ENCODE measurements at places on chromosomes 2 and 18.

DNA sequence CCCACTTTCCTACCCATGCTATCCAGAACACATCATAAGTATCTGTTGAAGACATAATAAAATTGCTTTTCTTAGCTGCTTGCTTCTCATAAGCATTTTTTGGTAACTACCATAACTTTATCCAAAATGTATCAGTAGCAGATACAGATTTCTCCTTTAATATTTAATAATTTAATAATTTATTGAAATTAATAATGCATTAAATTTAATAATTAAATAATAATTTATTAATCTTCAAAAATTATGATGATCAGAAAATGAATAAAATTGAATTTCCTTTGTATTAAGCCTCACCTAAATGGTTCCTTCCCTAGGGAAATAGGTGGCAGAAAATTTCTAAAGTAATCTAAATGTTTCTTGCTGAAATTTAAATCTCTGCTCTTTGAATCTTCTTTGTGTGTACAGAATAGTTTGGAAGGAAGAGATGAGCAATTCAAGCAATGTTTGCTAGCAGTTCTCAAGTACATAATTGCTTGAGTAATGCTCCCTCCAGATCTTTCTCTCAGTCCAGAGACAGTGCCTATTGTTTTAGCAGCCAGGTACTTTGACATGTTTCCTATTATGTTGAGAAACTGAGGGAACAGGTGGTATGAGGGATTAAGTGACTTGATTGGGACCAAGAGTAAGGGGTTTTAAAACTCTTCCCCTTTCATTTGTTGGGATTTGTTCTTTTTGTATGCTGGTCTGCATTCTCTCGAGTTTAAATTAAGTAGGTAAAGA, 123.1 kb upstream of the CYP26B1 start:
- DNase-seq: no peak

DNA sequence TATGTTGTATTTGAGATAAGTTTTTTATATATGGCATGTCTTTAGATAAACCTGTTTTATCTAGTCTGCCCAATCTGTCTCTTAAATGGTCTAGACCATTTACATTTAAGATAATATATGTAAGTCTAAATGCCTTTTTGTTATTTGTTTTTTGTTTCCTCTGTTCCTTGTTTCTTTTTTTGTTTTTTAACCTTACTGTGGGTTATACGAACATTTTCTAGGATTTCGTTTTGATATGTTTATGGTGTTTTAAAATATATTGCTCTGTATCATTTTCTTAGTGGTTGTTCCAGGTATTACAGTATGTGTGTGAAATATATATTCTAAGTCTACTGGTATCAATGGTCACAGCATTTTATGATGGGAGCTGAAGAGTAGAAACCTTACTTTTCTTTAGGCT, 13.3 kb downstream of the BCL2L11 start:
- DNase-seq: no peak

GRCh38 chr18:55380589-55380988, 207.4 kb downstream of the TCF4 start:
- DNase-seq: no peak

DNA sequence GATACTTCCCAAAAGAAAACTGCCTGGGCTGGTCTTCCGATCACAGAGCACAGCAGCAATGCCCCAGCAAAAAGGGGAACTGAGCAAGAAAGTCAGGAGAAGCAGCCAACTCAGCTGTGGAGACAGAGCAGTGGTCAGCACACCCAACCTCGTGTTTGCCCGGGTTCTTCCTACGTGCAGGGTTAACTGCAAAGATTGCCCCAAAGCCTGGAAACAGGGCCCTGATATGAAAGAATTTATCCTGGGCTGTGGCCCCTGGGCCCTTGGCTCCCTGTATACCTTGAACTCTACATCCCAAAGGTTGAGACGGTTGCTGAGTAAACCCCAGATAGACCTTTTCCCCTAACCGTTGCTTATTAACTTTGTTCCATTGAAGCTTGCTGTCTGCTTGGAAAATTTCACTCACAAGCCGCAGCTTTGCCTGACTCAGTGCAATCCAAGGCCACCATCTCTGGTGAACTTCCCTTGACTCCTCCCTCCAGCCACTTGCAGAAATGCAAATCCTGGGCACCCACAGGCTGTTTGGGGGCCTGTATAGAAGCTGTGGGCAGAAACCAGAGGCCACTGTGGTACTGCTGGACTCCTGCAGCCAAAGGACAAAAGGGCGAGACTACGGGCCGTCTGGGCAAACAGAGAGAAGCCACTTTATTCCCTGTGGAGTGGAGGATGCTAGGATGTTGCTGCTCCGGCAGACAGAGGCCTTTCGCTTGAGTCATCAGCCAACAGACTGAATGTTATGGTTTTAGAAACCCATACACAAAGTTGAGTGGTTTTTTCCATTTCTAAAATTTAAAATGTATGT, 18.2 kb downstream of the NRP2 start:
- DNase-seq: no peak

DNA sequence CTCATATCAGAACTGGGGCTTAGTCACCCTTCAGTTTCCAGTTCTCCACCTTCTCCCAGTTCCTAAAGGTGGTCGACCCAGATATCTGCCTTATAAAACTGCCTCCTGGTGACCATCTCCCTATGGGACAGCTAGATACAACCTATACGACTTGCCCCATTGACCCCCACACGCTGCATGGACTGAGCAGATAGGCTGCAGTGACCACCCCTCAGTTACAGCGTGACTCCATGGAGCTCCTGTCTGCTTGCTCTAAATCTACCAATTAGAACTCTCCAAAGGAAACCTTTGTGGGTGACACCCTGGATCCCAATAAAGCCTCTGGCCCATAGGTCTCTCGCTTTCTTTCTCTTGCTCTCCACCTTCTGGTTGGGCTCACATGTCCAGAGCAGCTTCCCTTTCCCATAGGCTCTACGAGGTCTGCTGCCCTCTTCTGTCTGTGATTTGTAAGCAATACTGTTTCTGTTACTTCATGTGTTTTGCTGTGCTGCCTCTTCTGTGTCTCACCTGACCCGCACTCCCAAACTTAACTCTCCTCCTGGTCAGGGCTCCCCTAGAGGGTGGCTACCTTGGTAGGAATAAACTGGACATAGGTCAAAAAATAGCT, 971.3 kb upstream of the FAM98A start:
- DNase-seq: peak; percentile 0

DNA sequence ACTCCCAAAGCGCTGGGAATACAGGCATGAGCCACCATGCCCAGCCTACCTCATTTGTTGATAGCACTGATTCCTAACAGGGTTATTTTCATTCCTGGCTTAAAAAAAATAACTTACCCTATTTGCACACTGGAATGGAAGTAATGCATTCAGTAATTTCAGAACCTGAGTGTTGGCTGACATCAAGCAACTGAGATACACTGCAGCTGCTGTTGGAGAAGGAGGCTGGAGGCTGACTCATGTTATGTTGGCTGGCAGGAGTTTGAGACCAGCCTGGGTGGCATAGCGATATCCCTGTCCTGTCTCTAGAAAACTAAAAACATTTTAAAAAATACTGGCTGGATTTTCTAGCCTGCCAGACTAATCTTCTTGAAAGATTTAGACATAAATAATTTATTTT, 385.1 kb upstream of the MEX3C start:
- no peak for DNase-seq

GRCh38 chr2:217930761-217931563, 71.8 kb downstream of the TNS1 start:
- DNase-seq: no peak

DNA sequence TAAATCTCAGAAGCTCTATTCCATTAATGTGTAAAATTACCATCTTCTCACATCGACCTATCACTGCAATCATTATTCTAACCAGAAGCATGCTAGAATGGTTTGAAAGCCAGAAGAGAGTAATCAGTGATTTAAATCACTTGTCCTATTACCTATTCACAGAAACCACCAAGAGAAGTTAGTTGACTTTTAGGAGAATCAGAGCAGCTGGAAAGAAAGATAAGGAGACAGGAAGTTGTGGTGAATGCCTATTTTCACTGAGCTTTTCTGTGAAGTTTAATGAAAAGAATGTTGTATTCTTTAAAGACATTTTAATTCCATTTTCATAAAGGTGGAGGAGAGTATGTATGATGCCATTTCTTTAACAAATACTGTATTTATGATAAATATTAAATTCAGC, 352.6 kb upstream of the CRIM1 start:
- no peak for DNase-seq

DNA sequence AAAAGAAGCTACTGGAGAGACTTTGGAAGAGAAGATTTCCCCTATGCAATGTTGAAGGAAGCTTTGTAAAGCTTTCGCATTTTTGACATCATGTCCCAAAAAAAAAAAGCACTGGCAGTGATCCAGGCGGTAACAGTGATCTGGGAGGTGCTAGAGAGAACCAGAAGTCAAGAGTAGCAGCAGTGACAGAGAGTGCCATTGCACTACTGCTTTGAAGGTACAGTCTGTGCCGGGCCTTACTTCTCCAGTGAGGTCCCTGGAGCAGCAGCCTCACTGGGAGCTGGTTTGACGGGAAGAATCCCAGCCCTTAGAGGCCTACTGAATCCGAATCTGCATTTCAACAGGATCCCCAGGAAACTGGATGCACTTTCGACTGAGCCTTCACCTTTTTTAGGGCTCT, 50.9 kb upstream of the ATL2 start:
- DNase-seq: no peak

GRCh38 chr2:129379411-129379810, 600.1 kb upstream of the RAB6C start:
- no peak for DNase-seq

GRCh38 chr2:164913011-164913410, 42.3 kb downstream of the SLC38A11 start:
- no peak for DNase-seq

DNA sequence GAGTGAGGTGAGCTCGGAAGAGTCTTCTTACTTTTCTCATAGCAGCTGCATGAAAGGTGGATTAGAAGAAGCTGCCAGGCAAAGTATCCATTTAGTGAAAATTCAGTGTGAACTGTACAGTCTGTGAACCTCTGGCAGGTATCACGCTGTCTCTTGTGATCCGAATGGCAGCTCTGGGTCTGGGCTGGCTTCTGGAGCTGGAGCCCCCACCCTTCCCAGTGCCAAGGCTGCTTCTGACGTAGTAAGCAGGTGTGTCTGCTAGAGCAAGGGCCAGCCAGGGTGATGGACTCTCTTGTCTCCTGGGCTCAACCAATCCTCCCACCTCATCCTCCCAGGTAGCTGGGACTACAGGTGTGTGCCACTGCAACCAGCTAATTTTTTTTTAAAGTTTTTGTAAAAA, 14.0 kb upstream of the NTSR2 start:
- DNase-seq: no peak

GRCh38 chr2:101089419-101089818, 61.8 kb downstream of the TBC1D8 start:
- DNase-seq: no peak

- DNase-seq: peak; percentile 20
Measured at GRCh38 chr2:237154082-237154638, 68.5 kb downstream of the COPS8 start.

GRCh38 chr2:104378853-104379374, 475.0 kb upstream of the POU3F3 start:
- no peak for DNase-seq

DNA sequence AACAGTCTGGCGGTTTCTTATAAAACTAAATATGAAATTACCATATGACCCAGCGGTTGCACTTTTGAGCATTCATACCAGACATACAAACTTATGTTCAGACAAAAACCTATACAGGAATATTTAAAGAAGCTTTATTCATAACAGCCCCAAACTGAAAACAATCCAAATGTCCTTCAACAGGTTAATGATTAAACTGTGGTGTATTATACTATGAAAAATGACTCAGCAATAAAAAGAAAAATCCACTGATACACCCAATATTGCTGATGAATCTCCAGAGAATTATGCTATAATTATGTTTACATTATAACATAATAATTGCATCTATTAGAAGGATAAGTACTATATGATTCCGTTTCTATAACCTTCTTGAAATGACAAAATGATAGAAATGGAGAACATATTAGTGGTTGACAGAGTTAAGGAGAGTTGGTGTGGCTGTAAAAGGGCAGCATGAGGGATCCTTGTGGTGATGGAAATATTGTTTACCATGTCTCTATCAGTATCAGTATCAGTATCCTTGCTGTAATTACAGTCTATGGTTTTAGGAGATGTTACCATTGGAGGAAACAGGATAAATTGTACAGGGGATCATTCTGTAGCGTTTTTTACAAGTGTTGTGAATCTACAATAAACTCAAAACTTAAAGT, 127.1 kb downstream of the DSC3 start:
- no peak for DNase-seq

GRCh38 chr2:159807183-159808031, 9.4 kb upstream of the CD302 start:
- peak; percentile 39 for DNase-seq

DNA sequence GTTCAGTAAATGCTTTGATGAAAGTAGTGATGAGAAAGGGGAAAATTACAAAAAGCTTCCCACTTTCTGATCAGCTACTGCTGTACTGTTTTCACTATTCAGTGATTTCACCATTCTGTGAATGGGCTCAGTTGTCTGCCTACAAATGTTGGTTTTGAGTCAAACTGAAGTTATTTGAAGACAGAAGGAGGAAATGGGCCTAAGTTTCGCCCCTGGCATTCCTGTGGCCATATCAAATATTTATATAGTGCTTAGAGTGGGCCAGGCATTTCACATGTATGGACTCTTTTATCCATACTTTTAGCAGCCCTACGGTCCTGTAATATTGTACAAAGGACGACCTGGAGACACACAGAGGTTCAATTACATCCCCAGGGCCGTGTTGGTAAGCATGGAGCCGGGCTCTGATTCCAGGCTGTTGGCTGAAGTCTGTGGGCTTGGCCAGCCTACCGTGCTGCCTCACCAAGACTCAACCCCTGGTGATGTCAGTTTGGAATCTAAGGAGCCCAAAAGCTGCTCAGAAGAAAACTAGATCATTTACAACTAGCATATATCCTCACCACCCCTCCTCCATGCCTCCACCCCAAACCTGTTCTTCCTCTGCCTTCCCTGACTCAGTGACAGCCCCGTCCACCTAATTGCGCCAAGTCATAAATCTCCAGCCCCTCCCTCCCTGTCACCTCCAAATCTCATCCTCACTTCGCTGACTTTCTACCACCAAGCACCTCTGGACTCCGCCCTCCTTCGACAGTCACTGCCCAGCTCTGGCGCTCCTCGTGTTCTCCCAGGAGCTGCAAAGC, 10.1 kb upstream of the GRHL1 start:
- no peak for DNase-seq

GRCh38 chr18:56647951-56648893, 2.9 kb upstream of the WDR7 start:
- no peak for DNase-seq

- no peak for DNase-seq
Measured at GRCh38 chr2:43515807-43516497, 79.9 kb downstream of the THADA start.

DNA sequence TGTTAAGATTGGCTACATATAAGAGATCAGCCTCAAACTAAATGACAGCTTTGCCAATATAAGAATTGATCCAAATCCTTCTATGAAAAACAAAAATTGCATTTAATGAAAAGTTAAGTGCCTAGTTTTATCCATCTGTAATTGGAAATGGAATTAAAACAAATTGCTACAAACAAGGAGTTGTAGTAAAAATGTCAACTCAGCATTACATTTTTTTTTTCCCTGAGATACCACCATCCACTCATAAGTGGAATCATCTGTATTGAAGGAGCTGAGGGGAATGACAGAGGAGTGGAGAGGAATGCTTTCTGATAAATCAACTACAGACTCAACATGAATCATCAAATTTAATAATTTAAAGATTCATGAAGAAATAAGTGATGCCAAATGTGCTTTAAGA, 601.8 kb downstream of the TMEM182 start:
- no peak for DNase-seq

All from NCI-H345 (cell line).